CD4-positive, alpha-beta T cell treated with Interleukin-12 subunit alpha and Interleukin-12 subunit beta, for 1 hour (primary cell): ENCODE measurements at places on chromosomes 1 and 21.

GRCh38 chr1:85463731-85464496, 1.0 kb downstream of the DDAH1 start:
- DNase-seq, result no peak

DNA sequence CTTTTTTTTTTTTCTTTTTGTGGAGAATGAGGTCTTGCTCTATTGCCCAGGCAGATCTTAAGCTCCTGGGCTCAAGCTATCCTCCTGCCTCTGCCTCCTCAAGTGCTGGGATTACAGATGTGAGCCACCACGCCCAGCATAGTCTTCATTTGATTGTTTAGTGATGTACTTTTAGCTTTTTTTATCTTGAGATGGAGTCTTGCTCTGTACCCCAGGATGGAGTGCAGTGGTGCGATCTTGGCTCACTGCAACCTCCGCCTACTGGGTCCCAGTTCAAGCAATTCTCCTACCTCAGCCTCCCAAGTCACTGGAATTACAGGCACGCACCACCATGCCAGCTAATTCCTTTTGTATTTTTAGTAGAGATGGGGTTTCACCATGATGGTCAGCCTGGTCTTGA, 24.0 kb upstream of the LRRC3 start:
- DNase-seq, result no peak

GRCh38 chr1:6580119-6580592, 362 bp downstream of the ZBTB48 start:
- DNase-seq, result no peak

DNA sequence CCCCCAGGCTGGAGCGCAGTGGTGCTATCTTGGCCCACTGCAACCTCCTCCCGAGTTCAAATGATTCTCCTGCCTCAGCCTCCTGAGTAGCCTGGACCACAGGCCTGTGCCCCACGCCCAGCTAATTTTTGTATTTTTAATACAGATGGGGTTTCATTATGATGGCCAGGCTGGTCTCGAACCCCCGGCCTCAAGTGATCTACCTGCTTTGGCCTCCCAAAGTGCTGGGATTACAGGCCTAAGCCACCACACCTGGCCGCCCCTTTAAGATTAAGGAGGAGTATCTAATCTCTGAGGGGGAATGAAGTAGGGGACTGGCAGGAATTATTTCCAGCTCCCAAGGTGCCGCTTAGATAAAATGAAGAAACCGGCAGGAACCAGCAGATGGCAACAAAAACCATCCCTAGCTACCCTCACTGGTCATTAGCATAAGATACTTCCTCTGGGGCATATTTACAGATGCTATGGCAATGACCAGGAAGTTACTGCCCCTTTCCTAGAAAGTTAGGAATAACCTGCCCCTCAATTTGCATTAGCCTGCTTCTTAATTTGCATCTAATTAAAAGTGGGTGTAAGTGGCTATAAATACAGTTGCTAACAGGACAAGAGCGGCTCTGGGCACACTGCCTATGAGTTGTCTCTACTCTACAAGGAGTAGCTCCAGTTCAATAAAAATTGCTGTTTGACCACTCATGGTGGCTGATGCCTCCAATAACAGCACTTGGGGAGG, 7.1 kb upstream of the NSUN4 start:
- DNase-seq, result no peak

- DNase-seq, result no peak
Observed at GRCh38 chr1:227944090-227944930, 3.4 kb downstream of the WNT9A start.

DNA sequence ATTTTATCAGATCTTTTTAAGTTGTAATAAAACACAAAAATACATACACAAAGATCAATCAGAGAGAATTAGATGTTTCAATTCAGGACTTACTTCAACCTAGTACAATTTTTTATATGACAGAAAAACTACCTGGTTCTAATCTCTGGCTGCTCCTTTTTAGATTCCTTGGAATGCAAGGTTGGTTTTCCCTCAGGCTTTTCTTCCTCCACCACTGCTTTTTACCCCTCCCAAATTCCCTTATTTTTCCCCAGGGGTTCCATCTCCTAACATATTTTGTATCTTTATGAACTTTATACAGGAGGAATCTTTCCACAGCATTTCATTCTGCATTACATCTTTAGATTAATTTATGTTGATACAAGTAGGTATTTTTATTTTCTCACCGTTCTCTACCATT, 33.2 kb downstream of the PIK3R3 start:
- no peak for DNase-seq

DNA sequence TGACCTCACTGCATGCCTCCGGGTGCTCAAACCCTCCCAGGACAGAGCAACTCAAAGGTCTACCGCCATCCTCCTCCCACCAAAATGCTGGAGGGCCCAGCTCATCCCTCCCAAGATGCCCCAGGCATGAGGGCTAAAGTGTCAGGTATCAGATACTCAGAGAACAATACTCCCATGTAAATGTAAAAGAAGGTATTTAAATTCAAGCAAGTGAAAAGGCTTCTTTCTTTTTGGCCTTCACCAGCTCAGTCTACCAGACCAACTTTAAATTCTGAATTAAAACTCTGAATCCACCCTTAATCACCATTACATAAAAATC, 3.0 kb downstream of the PARP1 start:
- no peak for DNase-seq

- DNase-seq, result no peak
Observed at GRCh38 chr1:47593013-47593568, 155.2 kb downstream of the FOXD2 start.

GRCh38 chr1:17260738-17261137, 11.8 kb downstream of the PADI3 start:
- DNase-seq, result no peak

DNA sequence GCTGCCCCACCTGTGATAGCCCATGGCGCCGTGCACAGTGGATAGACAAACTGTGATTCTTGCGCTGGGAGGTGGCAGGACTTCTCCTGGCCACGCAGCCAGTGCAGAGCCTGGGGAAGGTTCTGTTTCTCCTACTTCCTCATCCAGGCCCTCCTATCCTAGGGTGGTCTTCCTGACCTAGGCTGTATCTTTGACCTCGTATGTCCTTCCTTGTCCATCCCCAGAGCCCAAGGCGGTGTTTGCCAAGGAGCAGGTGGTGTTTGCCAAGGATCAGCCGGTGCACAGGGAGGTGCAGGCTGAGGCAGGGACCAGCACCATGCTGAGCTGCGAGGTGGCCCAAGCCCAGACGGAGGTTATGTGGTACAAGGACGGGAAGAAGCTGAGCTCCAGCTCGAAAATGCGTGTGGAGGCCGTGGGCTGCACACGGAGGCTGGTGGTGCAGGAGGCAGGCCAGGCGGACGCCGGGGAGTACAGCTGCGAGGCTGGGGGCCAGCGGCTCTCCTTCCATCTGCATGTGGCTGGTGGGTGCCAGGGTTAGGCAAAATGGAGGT, 63.9 kb downstream of the OBSCN start:
- DNase-seq, result no peak

GRCh38 chr1:26543462-26543861, 13.9 kb downstream of the RPS6KA1 start:
- no peak for DNase-seq

DNA sequence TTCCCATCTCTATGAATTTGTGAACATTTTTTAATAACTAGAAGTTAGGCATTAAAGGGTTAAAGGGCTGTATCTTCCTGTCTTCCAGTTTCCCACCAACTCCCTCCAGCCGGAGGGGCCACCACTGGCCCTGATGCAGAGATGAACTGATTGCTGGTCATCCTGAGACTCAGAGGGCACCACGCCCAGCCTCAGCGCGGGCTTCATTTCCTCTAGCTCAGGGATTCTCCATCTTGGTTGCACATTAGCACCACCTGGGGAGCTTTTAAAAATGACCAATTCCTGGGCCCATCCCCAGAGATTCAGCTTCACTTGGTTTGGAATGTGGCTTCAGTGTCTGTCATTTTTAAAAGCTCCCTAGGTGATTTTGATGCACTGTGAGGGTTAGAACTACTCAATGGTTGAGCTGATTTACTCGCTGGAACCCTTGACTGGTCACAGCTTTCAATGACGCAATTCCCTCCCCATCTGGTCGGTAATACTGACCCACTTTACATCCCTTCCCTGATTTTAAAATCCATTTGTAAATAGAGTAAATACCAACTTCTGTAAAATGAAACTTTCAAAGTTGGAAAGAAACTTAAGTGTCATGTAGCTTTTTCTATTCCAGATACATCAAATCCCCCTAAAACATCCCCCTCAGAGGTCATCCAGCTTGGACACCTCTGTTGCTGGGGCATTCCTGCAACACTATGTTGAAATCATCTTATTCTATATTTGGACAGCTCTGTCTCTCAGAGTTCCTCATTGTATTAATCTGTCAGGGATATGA, 5.1 kb downstream of the NAV1 start:
- DNase-seq, result no peak

- DNase-seq, result peak; percentile 59
Observed at GRCh38 chr1:92484472-92485380, 2.0 kb downstream of the GFI1 start.

DNA sequence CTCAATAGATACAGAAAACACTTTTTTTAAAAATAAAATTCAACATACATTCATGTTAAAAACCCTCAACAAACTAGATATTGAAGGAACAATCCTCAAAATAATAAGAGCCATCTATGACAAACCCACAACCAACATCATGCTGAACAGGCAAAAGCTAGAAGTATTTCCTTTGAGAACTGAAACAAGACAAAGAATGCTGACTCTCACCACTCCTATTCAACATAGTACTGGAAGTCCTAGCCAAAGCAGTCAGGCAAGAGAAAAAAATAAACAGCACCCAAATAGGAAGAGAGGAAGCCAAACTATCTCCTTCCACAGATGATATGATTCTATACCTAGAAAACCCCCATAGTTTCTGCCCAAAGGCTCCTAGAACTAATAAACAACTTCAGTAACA, 46.2 kb upstream of the IVNS1ABP start:
- DNase-seq, result no peak

DNA sequence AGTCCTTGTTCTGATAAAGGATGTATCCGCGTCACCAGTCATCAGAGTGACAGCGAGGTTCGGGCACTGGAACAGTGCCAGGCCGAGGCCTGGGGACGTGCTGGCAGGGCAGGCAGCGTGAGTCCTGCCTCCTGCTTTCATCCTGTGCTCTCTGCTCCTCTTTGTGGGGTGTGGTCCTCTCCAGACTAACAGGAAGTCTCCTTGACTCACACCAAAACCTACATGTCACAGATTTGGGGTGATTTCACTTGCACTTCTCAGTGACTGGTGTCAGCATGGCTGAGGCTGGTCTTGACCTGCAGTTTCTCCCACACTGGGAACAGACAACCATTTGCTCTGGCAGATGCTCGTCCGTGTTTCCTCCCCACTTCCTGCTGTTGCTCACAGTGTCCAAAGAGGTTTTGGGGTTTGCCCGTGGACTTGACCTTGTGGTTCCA, 8.8 kb upstream of the NLRP3 start:
- peak; percentile 80 for DNase-seq

- DNase-seq, result no peak
Observed at GRCh38 chr1:186626356-186626932, 53.8 kb downstream of the PTGS2 start.

- DNase-seq, result no peak
Observed at GRCh38 chr1:43058545-43059360, 100.1 kb upstream of the SLC2A1 start.

DNA sequence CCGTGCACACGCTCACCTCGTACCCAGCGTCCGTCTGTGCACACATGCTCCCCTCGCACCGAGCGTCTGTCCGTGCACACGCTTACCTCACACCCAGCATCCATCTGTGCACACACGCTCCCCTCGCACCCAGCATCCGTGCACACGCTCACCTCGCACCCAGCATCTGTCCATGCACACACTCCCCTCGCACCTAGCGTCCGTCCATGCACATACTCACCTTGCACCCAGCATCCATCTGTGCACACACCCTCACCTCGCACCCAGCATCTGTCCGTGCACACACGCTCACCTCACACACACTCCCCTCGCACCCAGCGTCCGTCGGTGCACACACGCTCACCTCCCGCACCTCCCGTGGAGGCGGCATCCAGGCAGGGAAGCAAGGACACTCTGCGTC, 24.4 kb upstream of the COL18A1 start:
- DNase-seq, result no peak

- no peak for DNase-seq
Observed at GRCh38 chr1:229952670-229953520, 114.1 kb upstream of the GALNT2 start.

- no peak for DNase-seq
Observed at GRCh38 chr21:33481314-33481943, 1.7 kb upstream of the TMEM50B start.

DNA sequence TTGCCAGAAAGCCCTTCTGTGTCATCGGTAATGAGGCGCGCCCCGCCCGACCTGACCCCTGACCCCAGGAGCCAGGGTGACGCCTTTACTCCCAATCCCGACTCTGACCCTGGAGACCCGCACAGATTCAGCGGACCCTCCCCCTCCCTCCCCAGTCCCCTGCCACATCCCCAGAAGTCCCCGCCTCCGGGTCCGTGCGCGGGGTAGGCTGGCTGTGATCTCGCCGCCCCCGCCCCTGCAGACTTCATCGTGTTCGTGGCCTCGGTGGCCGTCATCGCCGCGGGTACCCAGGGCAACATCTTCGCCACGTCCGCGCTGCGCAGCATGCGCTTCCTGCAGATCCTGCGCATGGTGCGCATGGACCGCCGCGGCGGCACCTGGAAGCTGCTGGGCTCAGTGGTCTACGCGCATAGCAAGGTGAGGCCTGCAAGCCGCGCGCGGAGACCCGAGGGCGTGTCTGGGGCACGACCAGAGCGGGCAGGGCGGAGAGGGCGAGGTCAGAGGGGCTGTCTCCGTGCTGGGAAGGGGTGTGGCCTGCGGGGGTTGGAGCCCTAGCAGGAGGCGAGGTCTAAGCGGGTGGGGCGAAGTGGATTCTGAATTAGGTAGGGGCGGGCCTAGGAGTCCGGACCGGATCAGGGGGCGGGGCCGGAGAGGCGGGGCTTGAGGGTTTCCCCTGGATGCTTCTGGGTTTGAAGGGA, 34.8 kb downstream of the KCNQ4 start:
- peak; percentile 92 for DNase-seq

- DNase-seq, result no peak
Observed at GRCh38 chr1:68196676-68197075, 35.6 kb downstream of the WLS start.

GRCh38 chr1:232923739-232924386, 26.5 kb upstream of the NTPCR start:
- peak; percentile 63 for DNase-seq

DNA sequence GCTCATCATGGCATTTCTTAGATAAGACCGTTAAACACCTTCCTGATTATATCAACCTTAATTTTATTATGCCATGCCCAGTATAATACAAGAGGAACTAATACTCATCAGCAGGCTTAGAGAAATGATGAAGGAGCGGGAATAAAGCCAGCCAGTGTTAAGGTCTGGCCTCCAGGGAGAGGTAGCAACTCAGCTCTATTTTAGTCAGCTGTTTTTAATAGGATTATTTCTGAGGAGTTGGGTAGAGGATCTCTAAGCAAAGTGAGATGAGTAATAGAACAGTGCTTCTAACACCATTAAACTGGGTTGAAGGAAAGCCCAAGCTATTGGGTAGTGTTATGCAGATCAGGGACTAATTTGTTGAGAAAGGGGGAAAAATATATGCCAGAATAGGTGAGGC, 921.5 kb downstream of the TTLL7 start:
- DNase-seq, result no peak

- no peak for DNase-seq
Observed at GRCh38 chr1:22158654-22159053, 15.8 kb upstream of the WNT4 start.
